ENCODE measurements at places on chromosomes 7 and 10.

DNA sequence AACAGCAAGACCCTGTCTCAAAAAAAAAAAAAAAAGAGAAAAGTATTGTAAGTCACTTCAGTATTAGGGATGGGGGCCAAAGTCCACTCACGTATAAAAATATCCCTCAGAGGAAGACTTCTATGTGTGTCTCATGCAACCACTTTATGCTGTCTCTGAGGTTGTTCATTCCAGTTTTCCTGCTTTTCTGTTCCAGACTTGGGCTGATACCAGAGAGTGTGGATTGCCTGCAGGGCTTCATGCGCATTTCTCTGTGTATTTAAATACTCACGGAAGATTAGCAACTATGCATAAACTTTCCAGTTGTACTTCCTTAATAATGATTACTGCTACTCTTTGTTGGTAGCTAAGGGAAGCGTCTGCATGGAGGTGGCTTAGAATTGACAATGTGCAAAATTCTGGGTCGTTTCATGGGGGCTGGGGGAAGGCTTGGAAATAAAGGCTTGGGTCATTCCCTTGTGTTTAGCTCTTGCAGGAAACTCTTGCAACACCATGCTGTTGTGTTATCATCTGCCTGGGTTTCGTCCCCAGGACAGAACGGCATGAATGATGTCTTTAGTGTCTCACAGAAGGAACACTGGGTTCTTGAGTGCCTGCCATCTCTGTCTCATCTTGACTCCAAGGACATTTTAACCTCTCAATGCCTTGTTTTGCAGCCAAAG, 54.1 kb downstream of the KIAA1217 start:
- DNase-seq: no peak

DNA sequence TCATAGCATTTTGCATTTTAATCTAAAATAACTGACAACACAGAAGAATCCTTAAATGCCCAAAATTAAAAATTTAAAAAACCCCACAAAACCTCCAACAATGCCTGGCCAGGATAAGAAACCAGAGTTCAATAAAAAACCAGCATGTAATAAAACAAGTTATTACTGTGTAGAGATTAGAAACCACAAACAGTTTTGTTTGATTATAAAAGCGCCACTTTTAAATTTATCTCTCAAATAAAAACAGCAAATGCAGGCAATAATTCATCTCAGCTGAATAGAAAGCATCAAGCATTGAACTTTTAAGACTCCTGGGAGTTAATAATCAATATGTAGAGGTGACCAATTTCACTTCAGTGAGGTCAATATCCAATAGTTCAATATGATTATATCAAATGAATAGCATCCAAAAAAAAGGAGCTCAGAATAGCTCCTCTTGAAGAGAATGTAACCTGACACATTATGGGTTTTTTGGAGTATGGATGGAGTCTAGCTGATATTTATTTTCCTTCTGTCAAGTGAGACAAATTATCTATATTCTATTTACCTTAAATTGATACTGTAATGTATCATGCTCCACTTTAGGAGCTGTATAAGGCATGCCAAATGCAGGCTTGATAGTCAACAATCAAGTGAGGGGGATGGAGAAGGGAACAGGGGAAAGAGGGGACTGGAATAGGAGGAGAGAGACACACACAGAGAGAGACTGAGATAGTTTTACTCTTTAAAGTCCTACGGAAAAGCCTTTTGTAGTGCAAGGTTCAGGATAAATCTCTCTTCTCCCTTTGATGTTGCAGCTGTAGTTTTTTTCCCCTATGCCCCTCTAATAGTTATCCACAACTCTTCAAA, 130.9 kb downstream of the RSU1 start:
- DNase-seq: no peak

GRCh38 chr10:51422311-51423120, 276.9 kb downstream of the CSTF2T start:
- no peak for DNase-seq

DNA sequence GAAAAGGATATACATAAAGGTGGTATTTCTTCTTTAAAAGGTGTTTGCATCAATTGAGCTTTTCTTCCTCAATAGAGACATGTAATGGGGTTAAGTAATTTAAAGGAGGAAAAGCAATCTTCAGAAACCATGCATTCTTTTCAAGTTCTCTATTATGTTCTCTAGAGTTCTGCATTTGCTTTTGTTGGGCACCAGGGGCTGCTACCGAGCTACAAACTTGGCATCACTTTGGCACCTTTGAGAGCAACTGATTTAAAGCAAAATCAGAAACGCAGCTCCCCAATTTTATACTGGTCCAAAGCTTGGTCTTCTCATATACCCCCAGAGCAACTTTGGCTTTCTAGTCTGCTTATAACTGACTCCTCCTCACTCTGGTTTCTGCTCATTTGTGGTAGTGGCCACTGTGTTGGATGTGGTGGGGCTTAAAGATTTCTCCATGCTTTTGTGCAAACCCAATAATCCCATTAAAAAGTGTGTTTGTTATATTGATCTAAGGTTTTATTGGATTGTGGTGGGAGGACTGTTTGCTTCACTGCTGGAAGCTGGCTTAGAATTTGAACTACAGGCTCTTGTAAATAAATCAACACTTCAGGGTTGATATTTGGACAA, 712.1 kb downstream of the PHTF2 start:
- DNase-seq: no peak

GRCh38 chr10:133608855-133609254, 17.7 kb downstream of the FRG2B start:
- peak; percentile 19 for DNase-seq

GRCh38 chr7:143885951-143886350, 16.0 kb downstream of the TCAF1 start:
- DNase-seq: no peak

DNA sequence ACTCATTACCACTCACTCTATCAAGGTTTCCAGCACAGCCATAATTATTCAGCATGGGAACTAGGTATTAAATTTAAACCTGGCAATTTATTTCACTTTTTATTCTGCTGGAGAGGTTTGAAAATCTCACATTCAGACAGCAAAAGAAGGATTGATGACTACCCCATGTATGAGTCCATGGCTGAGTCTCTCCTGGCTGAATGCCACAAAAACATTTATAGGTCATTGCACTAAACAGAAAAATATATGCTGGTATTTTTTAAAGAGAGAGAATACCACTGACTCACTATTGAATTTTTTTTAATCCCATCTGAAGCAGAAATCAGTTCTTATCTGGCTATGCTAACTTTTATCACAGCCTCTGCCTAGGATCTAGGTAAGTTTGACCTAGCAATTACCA, 336.3 kb downstream of the PPP1R3A start:
- no peak for DNase-seq

DNA sequence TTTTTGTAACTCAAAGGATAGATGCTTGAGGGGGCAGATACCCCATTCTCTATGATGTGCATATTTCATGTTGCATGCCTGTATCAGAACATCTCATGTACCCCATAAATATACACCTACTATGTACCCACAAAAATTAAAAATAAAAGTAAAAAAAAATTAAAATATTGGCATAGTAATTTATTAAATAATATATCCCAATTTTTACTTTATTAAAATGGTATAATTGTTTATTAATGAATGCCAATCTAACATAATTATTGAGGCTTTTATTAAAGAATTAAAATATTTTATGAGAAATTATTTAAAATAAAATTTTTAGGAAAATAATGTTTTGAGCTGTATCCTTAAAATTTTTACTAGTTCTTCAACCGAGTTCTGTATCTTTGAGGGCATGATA, 18.9 kb upstream of the HBP1 start:
- no peak for DNase-seq

- DNase-seq: no peak
Observed at GRCh38 chr10:92001581-92001980, 78.0 kb downstream of the BTAF1 start.

DNA sequence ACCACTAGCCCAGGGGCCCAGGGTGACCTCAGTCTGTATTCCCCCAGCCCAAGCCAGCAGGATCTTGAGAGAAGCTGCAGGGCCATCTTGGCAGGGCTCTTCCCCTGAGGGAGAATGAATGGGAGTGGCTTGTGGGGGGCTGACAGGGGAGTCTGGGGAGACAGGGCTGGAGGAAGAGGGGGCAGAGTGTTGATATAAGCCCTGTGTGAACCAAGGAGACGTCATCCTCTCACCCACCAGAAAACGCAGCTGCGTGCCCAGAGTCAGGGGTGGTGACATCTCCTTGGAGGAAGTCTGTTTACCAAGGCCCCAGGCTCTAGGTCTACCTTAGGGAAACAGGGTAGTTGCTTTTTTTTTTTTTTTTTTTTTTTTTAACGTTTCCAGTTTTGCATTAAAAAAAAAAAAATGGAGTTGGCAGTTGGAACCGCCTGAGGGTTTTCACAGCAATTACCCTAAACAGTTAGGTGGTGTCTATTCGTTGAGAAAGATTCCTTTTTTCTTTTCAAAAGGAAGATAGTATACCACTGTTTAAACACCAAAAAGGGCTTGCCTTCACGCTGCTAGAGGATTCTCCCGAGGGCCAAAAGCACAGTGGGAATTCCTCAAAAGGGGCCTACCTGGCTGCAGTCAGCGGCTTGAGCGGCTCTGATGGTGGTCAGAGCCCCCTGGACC, 113.8 kb downstream of the PRPF18 start:
- no peak for DNase-seq

DNA sequence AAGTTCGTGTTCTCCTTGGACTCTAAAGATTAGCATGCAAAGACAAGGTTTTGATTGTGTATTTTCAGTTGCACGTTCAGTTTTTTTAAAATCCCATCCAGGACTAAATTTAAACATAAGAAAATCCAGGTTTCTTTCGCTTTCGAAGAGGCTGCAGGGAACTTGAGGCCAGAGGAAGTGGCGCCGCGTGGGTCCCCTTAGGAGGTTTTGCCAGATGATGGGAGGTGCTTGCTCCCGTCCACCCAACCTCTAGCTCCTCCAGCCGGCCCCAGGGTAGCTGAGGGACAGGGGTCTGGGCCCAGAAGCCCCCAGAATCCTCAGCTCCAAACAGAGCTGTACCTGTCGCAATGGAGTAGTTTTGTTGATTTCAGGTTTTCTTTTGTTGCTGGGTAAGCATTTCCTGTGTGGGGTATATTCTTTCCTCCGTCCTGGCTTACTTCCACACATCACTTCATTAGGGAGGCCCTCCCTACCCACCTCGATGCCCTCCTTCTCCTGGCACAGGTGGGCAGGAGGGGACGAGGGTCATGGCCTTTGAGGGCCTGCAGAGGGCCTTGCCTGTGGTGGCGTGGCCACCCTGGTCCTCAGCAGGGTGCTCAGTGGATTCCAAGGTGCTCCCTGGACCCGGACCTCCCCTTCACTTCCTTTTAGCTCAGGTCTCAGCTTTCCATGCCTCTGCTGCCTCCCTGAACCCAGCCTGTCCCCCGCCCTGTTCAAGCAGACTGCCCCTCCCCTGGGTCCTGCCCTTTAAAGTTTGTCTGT, 32.6 kb downstream of the LHPP start:
- no peak for DNase-seq

- DNase-seq: no peak
Observed at GRCh38 chr7:13991791-13992595, 2.5 kb upstream of the ETV1 start.

DNA sequence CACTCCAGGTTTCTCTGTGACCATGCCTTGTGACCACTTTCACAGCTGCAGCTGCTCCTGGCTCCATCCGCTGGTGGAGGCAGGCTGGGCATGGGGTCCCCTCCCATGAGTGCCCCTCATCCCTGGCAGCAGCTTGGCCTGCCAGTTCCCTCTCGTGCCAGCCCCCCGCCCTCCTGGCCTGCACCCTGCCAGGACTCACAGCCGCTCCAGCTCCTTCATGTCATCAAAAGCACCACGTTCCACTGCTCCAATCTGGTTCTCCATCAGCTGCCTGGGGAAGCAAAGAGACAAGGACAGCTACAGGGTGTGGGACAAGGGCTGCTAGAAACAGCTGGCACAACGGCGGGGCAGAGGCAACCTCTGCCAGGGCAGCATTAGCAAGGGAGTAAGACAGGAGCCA, 22.6 kb downstream of the SLIT1 start:
- DNase-seq: no peak

DNA sequence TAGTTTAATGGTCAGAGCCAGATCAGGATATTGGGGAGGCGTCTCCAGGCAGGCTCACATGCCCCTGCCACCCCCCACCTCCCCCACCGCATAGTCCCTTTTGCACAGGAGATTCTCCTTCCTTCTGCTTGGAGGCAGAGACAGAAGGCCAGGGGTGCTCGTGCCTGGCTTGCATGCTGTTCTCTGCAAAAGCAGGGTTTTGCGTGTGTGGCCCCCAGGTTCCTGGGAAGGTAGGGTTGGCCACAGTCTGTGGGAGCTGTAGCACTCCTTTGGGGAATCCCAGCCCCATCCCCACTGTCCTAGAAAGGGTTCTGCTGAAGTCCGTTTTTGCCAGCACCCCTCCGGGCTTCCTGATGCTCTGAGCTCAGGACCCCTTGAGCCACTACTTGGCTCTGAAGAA, 1.9 kb upstream of the TCERG1L start:
- no peak for DNase-seq

DNA sequence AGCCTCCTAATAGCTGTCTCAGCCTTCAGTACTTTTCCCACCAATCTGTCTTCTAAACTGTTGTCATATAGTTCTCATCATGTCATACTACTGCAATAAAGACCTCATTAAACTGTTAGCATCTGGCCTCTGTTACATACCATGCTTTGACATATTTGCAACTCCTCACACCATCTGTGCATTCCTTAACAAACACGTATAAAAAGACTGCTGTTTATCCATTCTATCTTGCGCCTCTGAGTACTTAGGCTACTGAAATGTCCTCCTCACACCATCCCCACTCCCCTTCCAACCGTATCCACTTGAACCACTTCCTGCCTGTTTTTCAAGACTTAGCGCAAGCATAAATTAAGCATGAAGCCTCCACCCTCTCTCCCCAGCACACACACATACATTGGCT, 41.6 kb downstream of the SLC16A9 start:
- DNase-seq: no peak

DNA sequence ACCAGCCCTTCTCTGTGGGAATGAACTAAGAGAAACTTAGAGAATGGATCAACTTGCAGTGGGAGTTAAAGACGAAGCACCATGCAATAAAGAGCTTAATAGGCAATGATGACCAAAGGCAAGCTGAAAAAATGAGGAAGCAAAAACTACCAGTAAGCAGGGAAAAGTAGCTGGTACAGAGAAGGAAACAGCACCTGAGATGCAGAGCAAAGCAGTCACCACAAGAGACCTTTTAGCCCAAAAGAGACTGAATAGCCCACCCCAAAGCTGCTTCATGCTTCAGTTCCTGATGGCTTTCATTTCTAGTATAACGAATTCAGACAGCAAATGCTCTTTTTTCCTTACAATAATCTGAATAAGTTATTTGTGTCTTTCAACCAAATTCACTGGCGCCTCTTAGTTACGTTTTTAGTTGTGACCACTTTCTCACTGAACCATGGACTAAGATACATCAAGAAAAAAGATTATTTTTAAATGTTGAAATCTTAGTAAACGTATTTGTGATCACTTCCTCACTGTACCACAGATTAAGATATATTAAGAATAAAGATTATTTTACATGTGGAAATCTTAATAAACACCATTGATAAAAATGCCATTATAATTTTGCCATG, 76.0 kb downstream of the USP6NL start:
- no peak for DNase-seq

Data from NCI-H1930 (cell line).